ENCODE measurements at places on chromosomes 16 and 17.

DNA sequence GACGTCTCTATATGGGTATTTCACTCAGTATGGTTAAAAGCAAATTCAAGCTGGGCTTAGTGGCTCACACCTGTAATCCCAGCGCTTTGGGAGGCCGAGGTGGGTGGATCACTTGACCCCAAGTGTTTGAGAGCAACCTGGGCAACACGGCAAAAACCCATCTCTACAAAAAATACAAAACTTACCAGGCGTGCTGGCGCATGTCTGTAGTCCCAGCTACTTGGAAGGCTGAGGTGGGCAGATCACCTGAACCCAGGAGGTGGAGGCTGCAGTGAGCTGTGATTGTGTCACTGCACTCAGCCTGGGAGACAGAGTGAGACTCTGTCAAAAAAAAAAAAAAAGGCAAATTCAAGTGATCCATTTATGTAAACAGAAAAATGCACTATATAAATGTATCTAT lies 1.3 kb upstream of the TNFRSF17 start:
- no peak for DNase-seq
- peaks cover 21% of the 10 kb centered on the region for H3K4me1 ChIP-seq
- H3K27me3 ChIP-seq, result no peaks in the 10 kb centered on the region
- H3K36me3 ChIP-seq, result peaks cover 5% of the 10 kb centered on the region
- peak overlapping the region; percentile 98 for H3K27ac ChIP-seq

GRCh38 chr17:53971361-53971760 lies 148.6 kb downstream of the KIF2B start:
- no peaks in the 10 kb centered on the region for H3K4me1 ChIP-seq
- H3K36me3 ChIP-seq, result no peaks in the 10 kb centered on the region
- H3K27ac ChIP-seq, result no peak overlapping the region
- no peak overlapping the region for H3K4me3 ChIP-seq

GRCh38 chr17:71458322-71458721 lies 662.5 kb upstream of the SOX9 start:
- H3K27me3 ChIP-seq, result no peaks in the 10 kb centered on the region
- no peak overlapping the region for H3K4me3 ChIP-seq
- H3K36me3 ChIP-seq, result no peaks in the 10 kb centered on the region

DNA sequence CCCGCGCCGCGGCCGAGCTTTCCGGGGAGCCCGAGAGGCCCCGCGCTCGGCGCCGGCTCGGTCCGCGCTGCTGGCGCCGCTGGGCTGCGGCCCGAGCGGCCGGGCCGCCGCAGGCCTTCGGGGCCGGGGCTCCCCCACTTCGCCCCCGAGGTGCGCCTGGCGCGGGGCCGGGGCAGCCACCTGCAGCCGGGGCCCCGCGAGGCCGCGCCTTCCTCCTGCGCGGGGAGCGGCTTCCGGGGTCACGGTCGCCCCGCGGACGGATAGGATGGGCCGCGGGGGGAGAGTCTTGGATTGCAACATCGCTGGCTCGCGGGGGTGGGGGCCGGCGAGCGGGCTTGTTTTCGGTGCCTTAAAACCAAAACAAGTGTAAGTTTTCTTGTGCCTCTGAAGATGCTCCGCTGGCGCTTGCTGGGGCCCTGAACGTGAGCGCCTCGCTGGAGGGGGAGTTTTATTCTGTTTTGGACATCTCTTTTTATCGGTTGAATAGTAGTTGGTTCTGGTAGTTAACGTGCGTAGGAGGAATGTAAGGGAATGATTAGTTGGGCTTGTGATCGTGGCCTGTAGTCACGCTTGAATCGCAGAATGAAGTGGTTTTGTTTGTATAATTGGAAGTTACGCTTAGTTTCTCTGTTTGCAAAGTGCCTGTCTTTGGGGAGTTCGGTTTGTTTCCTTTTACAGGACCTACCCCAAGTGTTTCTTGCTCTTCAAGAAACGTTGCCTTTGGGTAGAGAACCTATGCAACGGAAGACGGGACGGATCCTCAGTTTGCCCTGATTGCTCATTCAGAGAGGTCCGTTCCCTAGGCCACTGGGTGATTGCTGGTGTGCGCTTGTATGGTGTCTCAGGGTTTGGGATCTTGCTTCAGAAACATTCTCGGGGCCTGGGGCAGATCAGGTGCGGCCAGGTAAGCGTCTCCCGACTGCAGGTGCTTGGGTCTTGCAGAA lies 724 bp downstream of the UBE2I start:
- H3K36me3 ChIP-seq, result no peaks in the 10 kb centered on the region
- no peak overlapping the region for H3K27ac ChIP-seq
- H3K4me1 ChIP-seq, result peaks cover 9% of the 10 kb centered on the region
- DNase-seq, result peak; percentile 36
- peak overlapping the region; percentile 77 for H3K4me3 ChIP-seq
- H3K27me3 ChIP-seq, result no peaks in the 10 kb centered on the region

GRCh38 chr17:39073916-39074315 lies 77.5 kb downstream of the PLXDC1 start:
- H3K4me1 ChIP-seq, result no peaks in the 10 kb centered on the region
- no peak overlapping the region for H3K4me3 ChIP-seq
- H3K36me3 ChIP-seq, result no peaks in the 10 kb centered on the region
- no peak for DNase-seq

DNA sequence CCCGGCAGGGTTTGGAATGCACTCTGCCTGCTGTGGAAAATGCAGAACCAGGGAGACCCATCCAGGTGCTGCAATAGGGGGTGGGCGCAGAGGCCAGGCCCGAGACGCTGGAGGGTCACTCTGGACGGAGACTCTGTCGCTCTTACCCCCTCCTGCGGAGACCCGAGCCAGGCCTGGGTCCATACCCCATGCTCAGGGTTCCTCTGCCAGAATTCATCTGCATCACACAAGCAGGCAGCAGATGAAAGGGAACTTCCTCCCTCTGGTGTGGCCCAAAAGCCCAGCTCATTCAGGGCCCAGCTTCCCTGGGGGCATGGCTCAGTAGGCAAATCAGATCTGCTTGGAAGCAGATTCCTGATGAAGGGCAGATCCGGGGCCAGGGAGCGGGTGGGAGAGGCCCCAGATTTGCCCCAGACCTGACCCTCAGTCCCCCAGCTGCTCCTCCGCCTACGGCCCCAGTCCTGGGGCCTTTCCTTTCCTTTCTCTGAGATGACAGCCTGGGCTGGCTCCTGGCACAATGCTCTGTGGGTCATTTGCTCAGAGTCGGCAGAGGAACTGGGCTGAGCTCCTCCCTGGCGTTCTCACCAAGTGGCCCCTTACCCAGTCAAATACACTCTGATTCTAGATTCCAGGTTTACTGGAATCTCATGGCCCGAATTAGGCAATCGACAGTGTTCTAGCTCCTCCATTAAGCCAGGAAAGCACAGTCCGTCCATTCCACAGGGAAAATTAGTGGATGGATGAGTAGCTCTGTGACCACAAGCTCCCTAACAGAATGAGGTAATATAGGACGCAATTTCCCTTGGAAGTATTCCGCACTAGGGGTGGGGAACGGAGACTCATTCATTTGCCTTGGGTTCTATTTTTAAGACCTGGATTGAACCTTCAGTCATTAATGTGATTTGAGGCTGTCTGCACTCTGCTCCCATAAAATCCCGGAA lies 19.1 kb upstream of the RASD1 start:
- H3K4me1 ChIP-seq, result no peaks in the 10 kb centered on the region
- H3K27ac ChIP-seq, result no peak overlapping the region
- no peaks in the 10 kb centered on the region for H3K36me3 ChIP-seq
- no peaks in the 10 kb centered on the region for H3K27me3 ChIP-seq

DNA sequence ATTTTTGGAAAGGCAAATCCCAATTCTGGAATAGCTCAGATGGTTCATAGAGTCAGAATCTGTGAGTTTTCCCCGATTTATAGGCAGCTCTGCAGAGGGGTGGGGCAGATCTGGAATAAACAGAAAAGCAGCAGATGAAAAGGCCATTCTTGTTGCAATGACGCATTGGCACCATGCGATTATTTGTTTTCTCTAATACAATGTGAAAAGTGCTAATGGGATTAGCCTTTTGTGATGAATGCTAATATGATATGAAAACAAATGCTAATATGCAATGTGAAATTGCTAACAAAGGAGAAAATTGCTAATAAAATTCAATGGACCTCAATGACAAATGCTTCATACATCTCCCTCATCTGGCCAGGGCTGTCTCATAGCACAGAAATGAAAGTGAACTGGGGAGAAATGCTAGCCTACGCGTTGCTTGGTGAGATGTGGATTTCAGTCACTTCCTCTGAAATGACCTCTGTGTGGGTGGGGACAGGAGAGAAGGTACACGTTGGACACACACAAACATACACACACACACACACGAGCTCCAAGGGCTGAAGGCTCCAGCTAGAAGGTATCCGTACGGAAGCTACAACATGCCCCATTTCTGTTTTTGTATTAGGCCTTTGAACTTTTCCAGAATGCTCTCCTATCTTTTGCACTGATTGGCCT lies 394.5 kb downstream of the XYLT1 start:
- no peak for DNase-seq
- H3K4me3 ChIP-seq, result no peak overlapping the region
- H3K27ac ChIP-seq, result no peak overlapping the region
- no peaks in the 10 kb centered on the region for H3K27me3 ChIP-seq

- H3K4me3 ChIP-seq, result peak overlapping the region; percentile 78
- H3K36me3 ChIP-seq, result peaks cover 7% of the 10 kb centered on the region
- peaks cover 5% of the 10 kb centered on the region for H3K4me1 ChIP-seq
- H3K27me3 ChIP-seq, result no peaks in the 10 kb centered on the region
Observed at GRCh38 chr16:228151-228851, 948 bp downstream of the LUC7L start.

DNA sequence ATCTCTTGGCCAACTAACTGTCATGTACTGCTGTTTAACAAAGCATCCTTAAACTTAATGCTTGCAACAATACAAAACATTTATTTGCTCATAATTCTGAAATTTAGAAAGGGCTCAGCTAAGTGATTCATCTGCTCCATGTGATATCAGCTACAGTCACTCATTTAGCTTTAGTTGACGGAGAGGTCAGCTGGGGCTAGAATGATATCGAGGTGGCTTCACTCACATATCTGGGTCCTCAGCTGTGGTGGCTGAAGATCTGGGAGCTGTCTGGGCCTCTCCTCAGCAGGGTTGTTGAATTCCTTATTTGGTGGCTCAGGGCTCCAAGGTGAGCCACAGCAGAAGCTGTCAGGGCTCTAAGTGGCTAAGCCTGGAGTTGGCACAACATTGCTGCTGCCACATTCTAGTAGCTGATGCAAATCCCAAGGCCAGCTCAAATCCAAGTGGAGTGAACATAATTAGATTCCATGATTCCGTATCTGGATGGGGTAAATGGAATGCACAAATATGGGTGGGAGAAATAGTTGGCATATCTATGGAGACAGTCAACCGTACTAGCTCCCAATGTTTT lies 62.8 kb downstream of the HS3ST3A1 start:
- H3K4me3 ChIP-seq, result no peak overlapping the region
- H3K36me3 ChIP-seq, result no peaks in the 10 kb centered on the region
- H3K27ac ChIP-seq, result no peak overlapping the region
- H3K27me3 ChIP-seq, result no peaks in the 10 kb centered on the region

DNA sequence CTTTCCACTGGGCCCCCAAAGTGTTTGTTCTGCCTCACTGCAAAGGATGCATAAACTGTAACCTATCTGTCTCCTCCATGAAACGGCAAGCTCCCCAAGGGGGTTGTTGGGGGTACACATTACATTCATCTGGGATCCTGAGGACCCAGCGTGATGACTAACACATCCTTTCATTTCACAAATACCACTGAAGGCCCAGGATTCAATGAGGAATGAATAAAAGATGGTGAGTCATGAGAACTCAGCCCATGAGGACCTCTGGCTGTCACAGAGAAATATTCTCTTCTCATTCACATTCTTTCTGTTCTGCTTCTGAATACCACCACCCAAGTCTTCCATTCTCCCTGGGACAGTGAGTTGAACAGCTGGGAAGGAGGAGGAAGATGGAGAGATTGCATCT lies 149.8 kb downstream of the RBFOX3 start:
- H3K4me3 ChIP-seq, result no peak overlapping the region
- no peak for DNase-seq
- peaks cover 94% of the 10 kb centered on the region for H3K27me3 ChIP-seq
- H3K36me3 ChIP-seq, result no peaks in the 10 kb centered on the region
- H3K4me1 ChIP-seq, result no peaks in the 10 kb centered on the region

DNA sequence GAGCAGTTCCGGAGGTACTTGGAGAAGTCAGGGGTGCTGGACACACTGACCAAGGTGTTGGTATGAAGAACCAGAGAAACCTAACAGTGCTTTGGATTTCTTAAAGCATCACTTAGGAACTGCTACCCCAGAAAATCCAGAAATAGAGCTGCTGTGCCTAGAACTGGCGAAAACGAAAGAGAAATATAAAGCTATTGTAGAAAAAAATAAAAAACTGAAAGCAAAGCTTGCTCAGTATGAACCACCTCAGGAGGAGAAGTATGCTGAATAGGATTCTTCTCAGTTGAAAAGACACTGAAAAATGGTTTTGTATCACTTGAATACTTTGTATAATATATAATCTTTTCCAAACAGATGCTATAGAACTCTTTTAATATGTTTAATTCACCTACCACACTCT lies 106.3 kb upstream of the PMFBP1 start:
- no peak overlapping the region for H3K27ac ChIP-seq
- no peaks in the 10 kb centered on the region for H3K27me3 ChIP-seq
- H3K4me3 ChIP-seq, result peak overlapping the region; percentile 4
- peak; percentile 69 for DNase-seq
- no peaks in the 10 kb centered on the region for H3K36me3 ChIP-seq
- peaks cover 6% of the 10 kb centered on the region for H3K4me1 ChIP-seq

GRCh38 chr16:58012481-58012880 lies 11.3 kb downstream of the USB1 start:
- no peaks in the 10 kb centered on the region for H3K36me3 ChIP-seq
- H3K27ac ChIP-seq, result no peak overlapping the region
- no peaks in the 10 kb centered on the region for H3K27me3 ChIP-seq
- H3K4me3 ChIP-seq, result no peak overlapping the region
- DNase-seq, result no peak
- H3K4me1 ChIP-seq, result no peaks in the 10 kb centered on the region

DNA sequence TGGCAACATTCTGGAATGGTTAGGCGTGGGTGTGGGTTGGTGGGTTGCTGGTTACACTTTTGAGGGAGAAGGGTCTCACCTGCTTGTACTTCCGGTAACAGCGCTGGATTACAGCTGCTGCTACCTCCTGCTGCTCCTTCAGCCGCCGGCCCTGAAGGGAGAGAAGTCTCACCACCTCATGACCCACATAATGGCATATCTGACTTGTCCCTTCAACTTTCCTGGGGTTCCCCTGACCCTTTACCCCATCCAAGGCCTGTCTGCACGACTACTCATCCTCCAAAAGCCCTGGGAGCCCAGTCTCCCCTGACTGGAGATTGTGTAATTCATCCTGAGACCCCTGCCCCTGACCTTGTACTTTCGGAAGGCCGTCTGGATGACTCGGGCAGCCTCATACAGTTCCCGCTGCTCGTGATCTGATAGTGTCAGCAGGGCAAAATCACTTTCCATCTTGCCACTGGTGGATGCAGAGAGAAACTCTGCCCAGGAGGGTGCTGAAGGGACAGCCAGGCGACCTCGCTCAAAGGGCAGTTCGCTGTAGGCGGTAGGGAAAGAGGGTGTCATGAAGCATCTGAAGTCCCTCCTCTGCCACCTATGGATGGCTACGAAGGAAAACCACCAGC lies 2.0 kb upstream of the SPAG7 start:
- no peaks in the 10 kb centered on the region for H3K27me3 ChIP-seq
- no peak overlapping the region for H3K4me3 ChIP-seq
- no peaks in the 10 kb centered on the region for H3K36me3 ChIP-seq

- H3K4me3 ChIP-seq, result no peak overlapping the region
- no peaks in the 10 kb centered on the region for H3K4me1 ChIP-seq
- H3K27ac ChIP-seq, result no peak overlapping the region
- no peaks in the 10 kb centered on the region for H3K36me3 ChIP-seq
- H3K27me3 ChIP-seq, result peaks cover 49% of the 10 kb centered on the region
- DNase-seq, result no peak
Observed at GRCh38 chr17:44906010-44906646, 6.9 kb upstream of the EFTUD2 start.
